D721Med (cell line): ENCODE measurements at places on chromosomes 5 and 9.

DNA sequence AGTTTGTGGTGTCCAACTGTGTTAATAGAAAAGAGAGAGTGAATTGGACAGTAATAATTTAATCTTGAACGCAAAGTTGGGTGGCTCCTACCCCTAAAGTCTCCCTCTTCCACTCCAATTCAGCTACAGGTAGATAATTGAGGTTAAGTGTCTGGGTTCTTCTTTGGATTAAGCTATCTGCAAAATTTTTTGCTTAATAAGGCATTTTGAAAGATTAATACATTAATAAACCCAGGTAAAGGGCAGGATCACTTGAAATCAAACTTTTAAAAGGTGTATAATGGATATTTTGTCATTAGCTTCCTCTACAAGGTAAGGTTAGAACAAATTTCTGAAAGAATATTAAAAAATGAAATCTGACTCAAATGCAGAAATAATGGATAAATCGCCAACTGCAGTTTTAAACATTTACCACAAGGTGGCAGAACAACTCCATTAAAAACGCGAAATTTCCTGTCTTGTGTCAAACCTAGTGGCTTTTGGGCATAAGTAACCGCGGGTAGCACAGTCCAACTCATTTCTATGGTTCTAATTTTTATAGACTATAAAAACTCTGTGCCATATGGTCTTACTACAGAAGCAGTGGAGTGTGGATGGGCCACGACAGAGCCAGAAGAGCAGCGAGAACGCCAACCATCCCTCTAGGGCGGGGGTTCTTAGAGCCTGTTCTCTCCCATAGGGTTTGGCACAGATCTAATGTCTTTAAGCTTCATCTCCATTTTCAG is 276.5 kb downstream of the ARHGEF28 start:
- no peak for DNase-seq

DNA sequence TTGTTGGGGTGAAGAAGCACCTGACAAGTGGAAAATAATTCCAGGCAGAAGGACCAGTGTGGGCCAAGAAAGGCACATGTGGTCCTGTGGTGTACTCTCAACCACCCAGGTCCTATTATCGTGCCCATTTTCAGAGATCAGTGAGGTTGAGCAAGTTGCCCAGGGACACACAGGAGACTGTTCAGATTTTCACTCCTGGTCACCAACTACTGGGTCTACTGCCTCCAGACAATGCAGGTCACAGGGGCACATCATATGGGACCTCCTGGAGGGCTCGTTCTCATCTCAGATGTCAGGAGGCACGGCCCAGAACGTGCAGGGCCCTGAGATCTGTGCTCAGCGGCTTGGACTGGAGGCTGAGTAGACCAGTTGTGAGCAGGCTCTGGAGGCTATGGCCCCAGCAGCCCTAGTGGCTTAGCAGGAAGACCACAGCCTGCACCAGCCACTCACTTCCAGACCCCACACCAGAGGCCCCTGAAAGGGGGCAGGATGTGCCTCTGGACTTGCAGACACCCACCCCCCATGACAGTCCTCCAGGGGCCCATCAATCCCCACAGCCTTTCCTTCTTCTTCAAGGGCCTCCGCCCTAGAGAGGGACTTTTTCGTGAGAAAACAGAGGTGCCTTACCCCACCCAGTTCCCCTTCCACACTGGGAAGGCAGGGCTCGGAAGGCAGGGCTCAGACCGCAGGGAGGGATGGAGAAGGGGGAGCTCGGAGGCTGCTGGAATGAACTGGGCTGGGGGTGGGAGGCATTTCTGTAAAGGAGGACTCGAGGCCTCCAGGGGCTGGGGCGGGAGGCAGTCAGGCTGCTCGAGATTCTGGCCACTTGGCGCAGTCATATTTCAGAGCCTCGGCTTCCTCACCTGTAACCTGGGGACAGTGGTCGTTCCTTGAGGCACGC is 82.7 kb upstream of the NEURL1B start:
- no peak for DNase-seq

GRCh38 chr5:59272809-59273427 is 620.6 kb downstream of the PDE4D start:
- DNase-seq = no peak

- DNase-seq = no peak
Measured at GRCh38 chr5:64685866-64686265, 4.4 kb upstream of the SHISAL2B start.

DNA sequence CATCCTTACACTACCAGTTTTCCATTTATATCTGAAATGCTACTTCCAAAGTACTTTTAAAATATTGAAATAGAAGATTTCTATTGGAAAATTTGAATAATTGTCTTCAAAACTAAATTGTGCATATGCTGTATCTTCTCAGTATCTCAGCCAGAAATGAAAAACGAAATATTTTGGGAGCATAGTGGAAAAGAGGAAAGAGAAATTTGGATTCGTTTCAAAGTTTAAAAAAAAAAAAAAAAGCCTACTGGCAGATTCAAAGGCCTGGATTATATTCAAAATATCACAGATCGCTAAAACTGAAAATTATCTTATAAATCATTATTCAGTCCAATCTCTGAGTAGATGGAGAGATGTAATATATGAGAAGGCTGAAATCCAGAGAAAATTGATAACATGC is 440.7 kb downstream of the TAF11L14 start:
- no peak for DNase-seq

- no peak for DNase-seq
Measured at GRCh38 chr5:35938568-35939227, at the start of gene CAPSL. Gene CAPSL (minus strand): TSS chr5:35938622. CDS start chr5:35921120, 17,502 bp downstream.

DNA sequence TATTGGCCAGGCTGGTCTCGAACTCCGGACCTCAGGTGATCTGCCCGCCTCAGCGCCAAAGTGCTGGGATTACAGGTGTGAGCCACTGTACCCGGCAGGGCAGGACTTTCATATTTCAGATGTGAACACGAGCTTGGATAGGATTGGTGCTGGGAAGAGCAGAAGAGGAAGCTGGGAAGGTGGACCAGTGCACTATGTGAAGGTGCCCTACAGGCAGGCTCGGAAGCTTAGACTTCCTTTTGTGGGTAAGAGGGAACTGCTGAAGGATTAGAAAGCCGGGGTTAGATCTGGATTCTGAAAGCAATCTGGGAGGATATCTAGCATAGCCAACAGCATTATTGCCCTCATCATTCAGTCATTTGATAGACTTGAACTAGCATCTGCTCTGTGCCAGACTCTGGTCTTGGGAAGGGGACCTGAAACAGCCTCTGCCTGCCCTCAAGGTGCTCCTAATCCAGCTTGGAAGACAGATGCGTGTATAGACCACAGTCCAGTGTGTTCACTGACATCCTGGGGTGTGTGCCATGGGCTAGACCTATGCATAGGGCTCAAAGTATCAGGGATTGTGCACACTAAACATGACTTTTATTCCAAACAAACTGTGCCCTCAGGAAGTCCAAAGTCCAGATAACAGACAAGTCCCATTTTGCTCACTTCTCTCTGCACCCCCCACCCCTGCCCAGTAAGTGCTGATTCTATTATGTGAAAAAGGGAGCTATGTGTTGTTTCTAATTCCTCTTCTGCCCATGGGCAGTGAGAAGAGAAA is 637 bp downstream of the CBY3 start:
- DNase-seq = no peak

DNA sequence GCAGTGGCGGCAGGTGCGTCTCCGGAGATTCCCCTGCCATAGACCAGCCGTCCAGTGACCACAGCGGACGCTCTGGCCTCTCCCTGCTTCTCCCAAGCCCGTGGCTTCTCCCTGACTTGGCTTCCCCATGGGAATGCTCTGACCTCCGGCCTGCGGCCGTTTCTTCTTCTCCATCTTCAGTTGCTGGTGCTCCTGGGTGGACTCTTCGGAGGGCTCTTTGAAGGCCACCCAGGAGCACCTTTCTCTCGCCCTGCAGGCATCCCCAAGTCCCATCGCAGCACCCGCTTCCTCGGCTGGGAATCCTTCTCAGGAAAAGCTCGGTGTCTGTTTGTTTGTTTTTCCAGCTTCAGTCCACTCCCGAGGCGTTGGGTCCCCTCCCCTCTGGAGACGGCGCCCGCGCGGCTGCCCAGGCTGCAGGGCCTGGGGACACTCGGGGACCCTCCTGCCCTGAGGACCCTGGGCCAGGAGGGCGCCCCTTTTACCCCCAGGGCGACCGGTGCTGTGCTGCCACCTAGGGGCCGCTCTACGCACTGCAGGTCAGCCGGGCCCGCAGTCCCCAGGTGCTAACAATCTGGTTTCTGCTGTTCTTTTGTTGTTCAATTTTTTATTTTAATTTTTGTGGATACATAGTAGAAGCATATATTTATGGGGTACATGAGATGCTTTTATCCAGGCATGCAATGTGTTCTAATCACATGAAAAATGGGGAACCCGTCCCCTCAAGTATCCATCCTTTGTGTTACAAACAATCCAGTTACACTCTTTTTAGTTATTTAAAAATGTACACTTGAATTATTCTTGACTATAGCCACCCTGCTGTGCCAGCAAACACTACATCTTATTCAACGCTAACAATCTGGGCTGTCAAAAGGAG is 197.9 kb upstream of the ADAMTS16 start:
- peak; percentile 60 for DNase-seq

- DNase-seq = no peak
Measured at GRCh38 chr5:139642213-139642612, 5.9 kb upstream of the CXXC5 start.

DNA sequence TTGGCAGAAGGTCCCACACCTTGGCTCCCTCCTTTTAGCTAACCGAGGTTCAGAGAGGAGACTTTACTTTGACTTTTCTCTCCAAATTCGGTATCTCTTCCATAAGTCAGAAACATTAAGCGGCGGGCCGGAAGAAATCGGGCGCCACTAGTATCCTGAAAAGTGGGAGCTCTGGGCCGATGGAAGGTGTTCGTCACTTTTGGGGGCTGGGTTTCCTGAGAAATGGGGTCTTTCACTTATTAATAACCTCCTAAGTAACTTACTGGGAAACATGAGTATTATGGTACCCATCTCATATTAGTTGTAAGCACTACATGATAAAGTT is 716 bp downstream of the STX17 start:
- no peak for DNase-seq

GRCh38 chr9:114372921-114373448 is 14.8 kb downstream of the AKNA start:
- no peak for DNase-seq

- DNase-seq = no peak
Measured at GRCh38 chr5:41843456-41844370, 26.5 kb downstream of the OXCT1 start.

- DNase-seq = no peak
Measured at GRCh38 chr9:129946246-129946995, 96.6 kb downstream of the FNBP1 start.

- DNase-seq = no peak
Measured at GRCh38 chr9:7467186-7467585, 332.4 kb downstream of the DMAC1 start.

- no peak for DNase-seq
Measured at GRCh38 chr5:89697581-89697980, 712.0 kb downstream of the CETN3 start.

DNA sequence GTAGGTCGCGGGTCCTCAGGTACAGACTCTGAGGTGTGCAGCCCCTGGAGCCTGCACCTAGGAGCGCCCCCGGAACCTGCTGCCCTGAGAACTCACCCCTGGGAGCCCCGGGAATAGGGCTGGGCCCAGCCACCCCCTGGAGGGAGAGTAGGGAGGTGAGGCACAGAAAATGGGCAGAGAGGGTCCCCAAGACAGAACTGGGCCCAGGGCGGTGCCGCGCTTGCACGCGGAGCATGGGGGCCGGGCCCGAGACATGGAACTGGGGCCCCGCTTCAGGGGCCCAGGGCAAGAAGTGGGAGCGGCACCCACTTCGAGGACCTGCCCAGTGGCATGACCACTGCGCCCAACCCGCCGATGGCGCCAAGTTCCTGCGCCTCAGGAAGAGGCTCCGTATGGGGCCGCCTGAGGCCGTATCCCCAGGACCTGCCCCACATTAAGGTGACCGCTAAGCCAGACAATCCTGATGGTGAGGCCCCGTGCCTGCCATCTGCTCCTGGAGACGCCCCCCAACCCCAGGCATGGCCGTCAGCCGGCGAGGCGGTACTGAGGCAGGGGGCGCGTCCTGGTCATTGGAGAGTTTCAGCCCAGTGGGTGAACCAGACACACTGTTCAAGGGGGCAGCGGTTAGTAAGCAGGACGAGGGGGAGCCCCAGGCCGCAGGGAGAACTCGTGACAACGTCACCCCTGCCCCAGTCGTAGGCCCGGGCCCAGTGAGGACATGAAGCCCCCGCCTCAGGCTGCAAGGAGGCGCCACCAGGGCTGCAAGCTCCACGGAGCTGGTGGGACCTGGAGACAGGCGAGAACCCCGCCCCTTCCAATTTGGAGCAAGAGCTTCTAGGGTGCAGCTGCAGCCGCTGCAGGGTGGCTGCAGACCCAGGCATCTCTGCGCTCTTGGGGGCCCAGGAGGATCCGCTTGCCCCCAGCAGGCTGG is 89.5 kb upstream of the PUM3 start:
- no peak for DNase-seq

- DNase-seq = no peak
Measured at GRCh38 chr5:95941756-95942155, 19.9 kb downstream of the ELL2 start.

DNA sequence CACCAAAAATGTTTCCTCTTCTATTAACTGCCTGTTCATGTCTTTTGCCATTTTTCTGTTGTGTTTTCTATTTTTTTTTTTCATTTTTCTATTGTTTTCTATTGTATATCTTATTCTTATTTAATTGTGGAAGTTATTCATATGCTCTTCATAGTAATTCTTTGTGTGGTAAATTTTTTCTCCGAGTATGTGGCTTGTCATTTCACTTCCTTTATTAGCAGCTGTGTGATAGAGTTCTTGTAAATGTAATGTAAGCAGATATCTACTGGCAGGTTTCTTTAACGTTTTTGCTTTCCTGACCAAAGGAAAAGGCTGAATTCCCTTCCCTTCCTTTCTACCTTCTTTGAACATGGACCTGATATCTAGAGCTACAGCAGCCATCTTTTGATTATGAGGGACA is 5.8 kb upstream of the PLPP1 start:
- DNase-seq = no peak

- no peak for DNase-seq
Measured at GRCh38 chr5:96079075-96079474, 117.4 kb upstream of the ELL2 start.

DNA sequence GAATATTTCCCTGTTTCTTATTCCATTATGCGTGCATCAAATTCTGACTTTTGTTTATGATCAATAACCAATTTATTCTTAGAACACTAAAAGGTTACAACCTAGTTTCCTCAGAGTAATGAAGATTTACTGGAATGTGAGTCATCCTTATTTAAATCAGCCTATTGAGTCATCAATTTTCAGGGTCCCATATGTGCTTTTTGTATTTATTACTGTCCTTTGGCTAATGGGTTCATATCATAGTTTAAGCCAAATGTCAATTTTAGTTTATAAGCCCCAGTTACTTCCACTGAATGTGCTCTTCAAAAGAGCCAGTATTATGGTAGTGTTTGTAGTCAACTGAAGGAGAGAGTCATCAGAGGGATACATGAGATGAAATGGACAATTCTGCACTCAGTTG is 359.2 kb downstream of the PRR16 start:
- no peak for DNase-seq
